ENCODE measurements at places on chromosomes 2 and 18.
A peak's percentile ranks its signal among the peaks of the same experiment; 100 is the strongest.

GRCh38 chr2:116160657-116161056 lies 1653.8 kb upstream of the DDX18 start:
- DNase-seq, result no peak

DNA sequence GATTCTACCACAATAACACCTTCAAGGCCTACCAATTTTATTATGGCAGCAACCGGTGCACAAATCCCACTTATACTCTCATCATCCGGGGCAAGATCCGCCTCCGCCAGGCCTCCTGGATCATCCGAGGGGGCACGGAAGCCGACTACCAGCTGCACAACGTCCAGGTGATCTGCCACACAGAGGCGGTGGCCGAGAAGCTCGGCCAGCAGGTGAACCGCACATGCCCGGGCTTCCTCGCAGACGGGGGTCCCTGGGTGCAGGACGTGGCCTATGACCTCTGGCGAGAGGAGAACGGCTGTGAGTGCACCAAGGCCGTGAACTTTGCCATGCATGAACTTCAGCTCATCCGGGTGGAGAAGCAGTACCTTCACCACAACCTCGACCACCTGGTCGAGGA lies 17.1 kb downstream of the APCDD1 start:
- DNase-seq, result no peak

DNA sequence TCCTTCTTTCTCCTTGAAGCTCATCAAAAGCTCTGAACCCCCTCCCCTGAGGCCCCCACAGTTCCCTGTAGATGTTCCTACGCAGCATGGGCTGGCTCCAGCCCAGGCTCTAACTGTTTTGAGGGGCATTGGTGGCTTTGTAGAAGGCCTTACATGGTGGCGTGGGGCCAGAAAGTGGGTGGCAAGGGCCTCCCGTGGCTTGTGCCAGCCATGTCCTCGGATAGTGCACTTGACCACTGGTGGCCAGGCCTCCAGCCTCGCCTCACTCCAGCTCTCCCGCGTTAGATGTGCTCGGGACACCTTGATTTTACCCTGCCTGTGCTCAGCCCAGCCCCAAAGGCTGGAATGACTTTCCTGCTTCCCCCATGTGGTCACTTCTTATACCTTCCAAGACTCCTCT lies 92.9 kb downstream of the TWIST2 start:
- DNase-seq, result no peak

GRCh38 chr18:9726175-9726574 lies 18.1 kb downstream of the RAB31 start:
- DNase-seq, result no peak

DNA sequence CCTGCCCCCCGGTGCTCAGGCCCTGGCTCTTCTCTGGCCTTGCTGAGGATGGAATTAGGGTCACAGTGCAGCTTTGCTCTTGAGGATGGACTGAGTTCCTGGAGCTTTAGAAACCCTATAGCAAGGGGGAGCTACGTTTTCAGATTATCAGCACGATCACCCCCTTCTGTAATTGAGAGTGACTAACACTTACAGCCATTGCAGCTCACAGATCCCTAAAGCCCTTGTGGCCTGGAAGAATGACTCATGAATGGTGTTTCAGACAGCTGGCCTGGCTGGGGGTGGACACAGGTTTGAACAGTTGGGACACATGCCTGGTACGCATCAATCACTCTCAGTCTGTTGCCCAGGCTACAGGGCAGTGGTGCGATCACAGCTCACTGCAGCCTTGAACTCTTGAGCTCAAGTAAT lies 79.7 kb upstream of the IGFBP5 start:
- no peak for DNase-seq

- DNase-seq, result no peak
These were observed 6.5 kb upstream of the LGALSL start for GRCh38 chr2:64447317-64448040.

- peak; percentile 15 for DNase-seq
These were observed 125.5 kb upstream of the REV1 start for GRCh38 chr2:99615247-99615771.

DNA sequence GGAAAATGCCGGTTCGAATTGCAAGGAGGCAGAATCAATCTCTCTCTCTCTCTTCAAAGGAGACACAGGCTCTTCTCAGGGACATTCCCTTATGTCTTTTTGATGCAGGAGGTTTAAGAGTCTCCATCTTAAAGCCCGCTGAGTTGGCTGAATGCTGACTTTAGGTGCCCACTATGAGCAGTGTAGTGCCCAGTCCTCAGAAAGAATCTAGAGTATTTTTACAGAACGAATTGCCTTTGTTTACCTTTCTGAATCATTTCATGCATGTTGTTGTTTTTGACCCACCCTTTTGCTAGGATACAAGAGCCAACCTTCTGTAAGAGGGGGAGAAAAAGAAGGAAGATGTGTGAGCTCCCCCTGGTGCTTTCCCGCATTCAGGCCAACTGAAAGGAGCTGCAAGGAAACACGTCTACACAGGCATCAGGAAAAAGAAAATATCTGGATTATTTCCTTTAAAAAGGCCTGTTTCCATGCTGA lies 193.5 kb upstream of the TCF4 start:
- peak; percentile 70 for DNase-seq

- no peak for DNase-seq
These were observed 75.8 kb upstream of the NARS1 start for GRCh38 chr18:57697426-57697825.

DNA sequence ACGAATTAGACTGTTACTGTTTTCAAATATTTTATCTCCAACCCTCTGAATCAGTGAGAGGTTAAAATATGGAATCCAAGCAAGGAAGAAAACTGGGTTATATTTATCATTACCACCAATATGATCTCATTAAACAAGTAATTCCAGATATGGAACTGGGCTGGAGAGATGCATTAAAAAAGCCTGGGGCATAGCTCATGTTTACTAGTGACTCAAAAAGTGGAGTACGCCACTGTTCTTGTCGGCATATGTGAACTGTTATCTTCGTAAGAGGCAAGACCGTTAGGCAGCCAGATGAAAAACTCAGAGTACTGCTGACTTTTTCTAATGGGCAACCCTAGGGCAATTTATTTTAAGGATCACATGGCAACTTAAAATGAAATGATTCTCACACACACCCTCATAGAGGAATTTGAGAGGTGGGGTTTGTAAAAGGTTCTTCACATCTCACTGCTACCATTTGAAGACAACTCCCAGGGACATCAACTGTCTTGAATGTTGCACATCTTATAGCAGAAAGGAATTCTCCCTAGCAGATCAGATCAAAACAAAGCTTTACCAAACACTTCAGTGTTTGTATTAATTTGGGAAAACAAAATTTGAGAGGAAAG lies 105.2 kb upstream of the TFCP2L1 start:
- no peak for DNase-seq

- no peak for DNase-seq
These were observed 104.7 kb upstream of the ODC1 start for GRCh38 chr2:10552871-10553245.

GRCh38 chr2:171670655-171671054 lies 16.6 kb upstream of the DYNC1I2 start:
- DNase-seq, result no peak

DNA sequence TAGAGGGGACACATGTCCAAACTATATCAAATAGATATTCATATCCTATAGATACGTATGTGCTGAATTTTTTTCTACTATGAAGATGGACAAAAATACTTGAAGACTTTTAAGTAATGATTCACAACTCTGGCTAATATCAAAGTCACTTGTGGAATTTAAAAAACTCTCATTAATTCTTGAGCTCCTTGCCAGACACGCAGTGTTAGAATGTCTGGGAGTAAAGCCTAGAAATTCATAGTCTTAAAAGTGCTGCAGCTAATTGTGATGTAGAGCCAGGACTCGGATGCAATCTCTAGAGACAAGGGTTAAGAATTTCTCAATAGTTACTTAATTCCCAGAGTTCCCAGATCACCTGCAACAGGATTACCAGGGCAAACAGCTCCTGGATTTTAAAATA lies 107.4 kb downstream of the ARL6IP6 start:
- DNase-seq, result no peak

DNA sequence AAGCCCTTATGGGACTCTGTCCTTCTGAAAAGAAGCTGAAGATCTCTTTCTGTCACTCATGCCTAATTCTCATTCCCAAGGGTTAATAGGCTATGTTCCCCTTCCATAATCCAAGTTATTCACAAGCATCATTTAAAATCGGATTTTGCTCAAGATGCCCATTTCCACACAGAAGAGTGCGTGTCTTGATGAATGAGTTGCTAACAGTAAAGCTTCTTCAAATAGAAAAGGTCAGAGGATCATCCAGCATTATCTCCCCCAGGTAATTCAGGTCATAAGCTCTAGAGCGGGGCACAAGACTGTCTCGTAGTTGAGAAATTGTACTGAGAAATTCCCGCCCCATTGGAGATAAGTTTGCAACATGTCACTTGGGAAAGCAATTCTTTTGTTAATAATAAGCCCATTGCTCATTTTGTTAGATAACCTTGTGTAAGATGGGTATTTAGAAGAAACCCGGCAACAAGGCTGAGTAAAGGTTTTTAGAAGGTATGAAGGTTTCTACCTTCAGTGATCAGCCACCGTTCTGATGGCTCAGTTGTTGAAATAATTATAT lies 290.7 kb upstream of the EPAS1 start:
- DNase-seq, result no peak
